ENCODE measurements at places on chromosomes 1 and 21.

- DNase-seq = no peak
Measured at GRCh38 chr1:181208083-181208482, 119.6 kb downstream of the IER5 start.

DNA sequence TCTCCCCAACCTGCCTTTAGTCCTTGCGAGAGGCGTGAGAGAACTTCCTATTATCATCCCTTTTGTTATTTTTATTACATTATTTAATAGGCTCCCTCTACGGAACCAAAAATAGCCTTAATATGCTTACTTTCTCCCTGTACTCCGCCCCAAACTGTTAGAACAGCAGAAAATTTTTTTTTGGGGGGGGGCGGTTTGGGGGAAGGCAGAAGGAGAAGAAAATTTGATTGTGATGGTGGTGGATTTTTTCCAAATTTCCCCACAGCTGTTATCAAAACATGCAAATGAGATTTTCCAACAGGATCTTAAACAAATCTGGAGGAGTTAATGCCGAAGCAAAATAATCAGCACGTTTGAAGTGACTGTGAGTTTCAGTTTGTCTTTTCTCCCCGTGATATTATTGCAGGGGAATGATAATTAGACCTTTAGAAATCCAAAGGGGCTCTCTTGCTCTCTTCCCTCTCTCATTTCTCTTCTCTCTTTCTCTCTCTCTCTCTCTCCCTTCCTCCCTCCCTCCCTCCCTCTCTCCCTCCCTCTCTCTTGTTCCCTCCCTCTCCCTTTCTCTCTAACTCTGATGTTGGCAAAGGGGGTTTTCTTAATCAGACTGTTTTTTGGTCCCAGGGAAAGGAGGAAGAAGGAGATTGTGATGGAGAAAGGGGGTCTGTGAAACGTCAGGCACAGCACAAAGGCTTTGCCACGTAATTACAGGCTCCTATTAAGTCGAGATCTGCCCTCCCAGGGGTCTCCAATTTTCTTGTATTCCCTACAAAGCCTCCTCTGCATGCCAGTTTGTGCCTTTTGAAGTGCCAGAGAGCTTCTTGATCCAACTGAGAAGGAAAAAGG is 1.1 kb upstream of the PRRX1 start:
- no peak for DNase-seq

GRCh38 chr21:44285138-44285992 is at the start of gene AIRE:
Gene AIRE (plus strand): TSS chr21:44285876. CDS start chr21:44286007, 131 bp downstream.
- peak; percentile 40 for DNase-seq

DNA sequence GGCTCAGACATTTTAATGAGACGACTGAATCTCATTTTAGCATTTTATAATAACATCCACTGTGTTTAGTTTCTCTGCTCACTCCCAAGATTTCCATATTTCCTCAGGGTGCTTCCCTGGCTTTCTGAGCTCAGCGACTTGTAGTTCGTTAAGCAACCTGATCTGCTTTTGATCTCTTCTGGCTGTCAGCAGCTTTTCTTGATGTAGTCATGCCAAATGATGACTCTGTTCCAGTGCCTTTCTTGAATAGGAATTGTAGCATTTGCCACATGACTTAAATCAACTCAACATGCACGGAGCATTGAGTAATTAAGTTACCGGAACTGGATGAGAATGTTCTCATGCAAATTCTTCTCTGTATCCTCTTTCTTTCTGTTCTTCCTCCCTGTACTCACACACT is 246.1 kb downstream of the FMN2 start:
- DNase-seq = no peak

DNA sequence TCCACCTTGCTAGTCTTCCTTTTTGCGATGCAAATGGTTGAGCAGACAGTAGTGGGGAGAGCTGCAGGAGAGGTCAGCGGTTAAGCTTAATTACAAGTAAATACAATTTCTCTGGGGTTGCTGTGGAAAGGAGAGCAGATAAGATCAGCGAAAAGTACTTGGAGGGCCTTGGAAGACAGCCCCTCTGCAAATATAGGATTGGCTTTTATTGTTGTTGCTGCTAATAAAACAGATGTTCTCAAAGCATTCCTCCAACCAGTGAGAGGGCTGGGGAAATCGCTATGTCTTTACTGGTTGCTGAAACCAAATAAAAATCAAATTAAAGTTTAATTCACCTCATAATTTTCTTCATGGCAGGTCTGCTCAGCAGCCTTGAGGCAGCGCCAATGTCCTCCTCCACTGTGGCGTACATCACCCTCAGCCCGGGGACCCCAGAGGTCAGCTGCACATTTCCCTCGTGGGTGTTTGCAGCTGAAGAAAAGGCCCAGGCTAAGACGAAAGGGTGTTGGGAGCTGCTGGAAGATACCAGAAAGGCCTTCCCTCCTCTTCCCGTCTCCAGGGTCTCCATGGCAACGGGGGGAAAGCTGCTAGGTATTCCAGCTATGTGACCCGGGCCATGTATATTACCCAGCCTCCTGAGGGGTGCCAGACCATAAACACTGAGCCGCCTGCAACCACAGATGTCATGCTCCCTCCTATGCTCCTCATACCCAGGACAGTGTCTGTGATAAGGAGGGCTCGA is 54.6 kb upstream of the POU2F1 start:
- DNase-seq = no peak

- no peak for DNase-seq
Measured at GRCh38 chr1:15525050-15526020, 1.3 kb upstream of the DNAJC16 start.

DNA sequence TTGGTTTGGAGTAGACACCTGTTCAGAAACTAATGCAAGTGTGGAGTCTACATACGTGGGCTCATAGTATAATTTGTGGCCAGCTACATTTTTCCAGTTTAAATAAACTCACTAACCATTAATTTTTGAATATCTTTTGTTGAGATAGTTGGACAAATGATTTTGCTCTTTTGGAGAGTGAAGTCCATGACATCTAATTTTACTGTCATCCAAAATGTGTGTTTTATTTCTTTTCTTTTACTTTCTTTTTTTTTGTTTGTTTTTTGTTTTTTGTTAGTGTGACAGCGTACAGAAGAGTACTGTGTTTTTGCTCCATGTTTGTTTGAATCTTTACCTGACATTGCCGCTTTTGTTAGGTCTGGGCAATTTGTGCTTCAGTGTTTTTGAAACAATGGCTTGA is 5.0 kb downstream of the RBM15 start:
- DNase-seq = no peak

DNA sequence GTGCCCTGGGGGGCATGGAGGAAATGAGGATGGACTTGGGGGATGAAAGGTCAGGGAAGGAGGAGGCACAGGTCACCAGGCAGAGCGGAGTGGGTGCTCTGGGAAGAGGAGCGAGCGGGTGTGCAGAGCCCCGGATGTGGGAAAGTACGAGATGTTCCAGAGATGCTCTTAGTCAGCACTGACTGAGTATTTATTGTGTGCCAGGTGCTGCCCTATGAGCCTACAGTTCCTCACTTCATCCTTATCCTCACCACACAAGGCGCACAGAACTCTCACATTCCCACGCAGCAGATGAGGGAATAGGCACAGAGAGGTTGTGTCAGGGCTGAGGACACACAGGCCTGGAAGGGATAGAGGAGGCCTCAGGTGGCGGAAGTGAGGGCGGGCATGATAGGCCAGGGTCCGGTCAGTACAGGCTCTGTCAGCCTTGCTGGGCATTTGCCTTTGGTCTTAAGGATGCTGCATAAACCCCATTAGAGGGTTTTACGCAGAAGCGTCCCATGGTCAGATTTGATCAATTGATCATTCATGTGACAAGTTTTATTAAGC is 77.3 kb downstream of the ARHGEF10L start:
- DNase-seq = no peak

DNA sequence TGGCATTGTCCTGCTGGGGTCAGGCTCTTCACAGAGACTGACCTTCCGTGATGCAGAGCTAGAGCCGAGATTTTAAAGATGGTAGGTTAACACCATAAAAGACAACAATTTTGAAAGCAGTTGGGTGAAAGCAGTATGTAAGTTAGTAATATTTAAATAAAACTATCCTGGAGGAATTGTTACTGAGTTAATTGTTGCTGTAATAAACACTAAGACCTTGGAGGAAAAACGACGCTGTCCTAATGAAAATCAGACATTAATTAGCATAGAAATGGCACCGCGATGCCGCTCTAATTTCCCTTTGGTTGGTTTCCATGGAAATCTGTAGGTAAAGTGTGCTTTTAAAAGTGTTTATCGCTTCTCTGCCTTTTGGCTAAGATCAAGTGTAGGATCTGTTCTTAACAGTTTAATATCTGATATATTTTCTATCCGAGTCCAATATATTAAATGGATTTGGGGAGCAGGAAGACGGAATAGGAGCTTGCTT is 745 bp upstream of the ANP32E start:
- no peak for DNase-seq

DNA sequence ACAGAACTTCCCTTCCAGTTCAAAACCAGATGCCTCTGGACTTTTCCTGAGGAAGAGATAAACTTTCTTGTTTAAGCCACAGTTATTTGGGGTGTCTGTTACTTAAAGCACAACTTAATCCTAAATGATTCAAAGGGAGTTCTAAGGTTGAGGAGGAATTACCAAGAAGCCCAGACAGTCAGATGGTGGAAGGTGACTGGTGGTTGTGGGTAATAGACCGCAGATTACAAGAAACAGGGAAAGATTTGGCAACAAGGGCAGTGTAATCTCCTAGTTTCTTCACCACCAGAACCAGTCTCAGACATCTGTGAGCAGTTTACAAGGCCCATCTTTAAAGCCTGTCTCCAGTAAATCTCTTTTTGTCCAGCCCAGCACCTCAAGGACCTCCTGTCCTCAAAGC is 130.1 kb upstream of the CTTNBP2NL start:
- no peak for DNase-seq

DNA sequence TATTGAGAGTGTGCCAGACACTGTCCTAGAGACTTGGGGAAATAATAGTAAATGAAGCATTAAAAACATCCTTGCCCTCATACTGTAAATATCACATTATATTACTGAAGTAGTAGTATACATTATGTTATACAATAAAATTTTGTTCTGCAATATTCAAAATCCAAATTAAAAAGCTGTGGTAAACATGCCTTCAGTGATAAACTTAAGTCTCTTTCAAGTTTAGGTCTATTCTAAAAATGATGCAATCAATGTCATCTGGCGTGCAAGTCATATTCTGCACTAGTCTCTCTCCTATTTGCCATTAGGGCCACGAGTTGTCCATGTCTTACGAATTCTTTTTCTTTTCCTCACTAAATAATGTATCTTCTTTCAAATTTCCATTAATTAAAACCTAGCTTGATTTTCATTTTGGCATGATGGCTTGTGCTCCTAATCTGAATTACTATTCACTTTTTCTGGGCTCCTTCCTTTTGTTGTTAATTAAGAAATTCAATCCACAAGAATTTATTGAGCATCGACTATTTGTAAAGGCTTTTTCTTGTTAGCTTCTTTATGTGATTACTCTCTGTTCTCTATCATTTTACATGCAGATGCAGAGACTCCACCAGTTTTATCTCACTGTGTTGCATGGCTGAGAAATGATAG is 130.7 kb downstream of the COQ8A start:
- no peak for DNase-seq

DNA sequence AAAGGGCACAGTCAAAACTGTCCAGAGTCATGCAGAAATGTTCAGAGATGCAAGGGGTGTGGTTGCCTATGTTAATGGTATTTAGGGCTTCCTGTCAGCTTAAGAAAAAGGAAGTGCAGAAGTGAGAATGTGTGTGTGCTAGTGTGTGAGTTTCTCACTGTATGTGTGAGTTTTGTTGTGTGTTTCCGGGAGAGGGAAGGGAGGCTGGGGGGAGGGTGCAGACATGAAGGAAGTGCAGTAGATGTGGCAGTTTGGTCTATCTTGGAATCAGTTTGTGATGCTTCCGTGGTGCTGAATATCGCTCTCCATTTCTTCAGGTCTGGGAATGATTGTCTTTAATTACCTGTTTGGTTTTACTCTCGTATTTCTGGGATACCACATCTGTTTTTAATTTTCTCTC is 16.5 kb upstream of the ATP6V1G3 start:
- DNase-seq = peak; percentile 48

DNA sequence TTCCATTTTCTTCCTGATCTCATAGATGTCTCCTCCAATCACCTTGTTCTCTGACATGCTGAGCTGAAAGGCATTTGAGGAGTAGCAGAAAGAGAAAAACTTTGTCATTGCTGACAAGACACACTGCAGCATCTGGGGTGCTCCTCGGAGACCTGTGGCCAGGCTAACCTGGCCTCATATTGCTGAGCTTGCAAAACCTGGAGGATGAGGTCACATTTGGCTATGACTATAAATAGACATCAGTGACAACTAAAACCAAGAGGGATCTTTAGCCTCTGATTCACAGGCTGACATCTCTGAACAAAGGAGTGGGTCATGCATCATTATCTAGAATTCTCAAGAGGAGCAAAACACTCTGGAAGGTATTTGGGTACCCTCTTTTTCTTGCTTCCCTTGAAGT is 83.7 kb downstream of the PROX1 start:
- DNase-seq = no peak

- no peak for DNase-seq
Measured at GRCh38 chr1:235329139-235329902, 951 bp downstream of the GGPS1 start.

DNA sequence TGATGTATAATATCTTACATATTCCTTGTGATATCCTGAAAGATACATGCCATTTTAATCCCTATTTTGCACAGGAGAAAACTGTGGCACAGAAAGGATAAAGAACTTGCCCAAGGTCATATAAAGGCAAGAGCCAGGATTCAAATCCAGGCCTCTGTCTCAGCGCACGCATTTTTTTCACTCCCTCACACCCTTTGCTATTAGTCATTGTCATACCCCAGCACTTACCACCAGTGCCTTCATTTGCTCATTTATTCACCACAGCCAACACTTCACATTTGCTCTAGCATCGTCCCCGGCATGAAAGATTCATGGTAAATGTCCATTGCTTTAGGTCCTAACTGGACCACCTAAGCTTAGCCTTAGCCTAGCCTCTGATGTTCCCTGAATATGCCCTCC is 14.2 kb downstream of the ALX3 start:
- no peak for DNase-seq

- DNase-seq = no peak
Measured at GRCh38 chr21:46054451-46054881, 43.4 kb upstream of the COL6A2 start.

- no peak for DNase-seq
Measured at GRCh38 chr1:89279011-89279466, 6.4 kb upstream of the GBP5 start.

- DNase-seq = no peak
Measured at GRCh38 chr1:244675167-244675566, 22.2 kb downstream of the DESI2 start.

All from Right ventricle myocardium superior (tissue), 1 donor.